ENCODE measurements at places on chromosomes 2 and 18.

- DNase-seq = peak; percentile 7
Observed at GRCh38 chr2:219851801-219852481, 224.5 kb downstream of the SLC4A3 start.

DNA sequence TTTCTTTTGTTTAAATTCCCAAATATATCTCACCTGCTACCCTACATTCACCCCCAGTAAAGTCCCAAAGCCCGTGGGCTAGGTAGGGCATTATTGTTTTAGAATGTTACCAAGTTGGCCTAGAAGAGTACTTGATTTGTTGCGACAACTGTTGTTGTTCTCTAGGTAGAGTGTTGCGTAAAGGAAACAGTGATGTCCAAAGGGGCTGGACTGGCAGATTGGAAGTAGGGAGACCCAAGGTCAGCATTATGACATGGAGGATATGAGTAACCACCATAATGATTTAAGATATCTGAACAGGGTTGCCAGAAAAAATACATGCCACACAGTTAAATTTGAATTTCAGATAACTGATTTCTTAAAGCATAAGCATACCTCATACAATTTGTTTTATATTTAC, 39.2 kb downstream of the SCN1A start:
- no peak for DNase-seq

GRCh38 chr2:108824316-108825070, 37.9 kb downstream of the CCDC138 start:
- no peak for DNase-seq

- DNase-seq = no peak
Observed at GRCh38 chr18:11948852-11949523, 32.3 kb upstream of the IMPA2 start.

DNA sequence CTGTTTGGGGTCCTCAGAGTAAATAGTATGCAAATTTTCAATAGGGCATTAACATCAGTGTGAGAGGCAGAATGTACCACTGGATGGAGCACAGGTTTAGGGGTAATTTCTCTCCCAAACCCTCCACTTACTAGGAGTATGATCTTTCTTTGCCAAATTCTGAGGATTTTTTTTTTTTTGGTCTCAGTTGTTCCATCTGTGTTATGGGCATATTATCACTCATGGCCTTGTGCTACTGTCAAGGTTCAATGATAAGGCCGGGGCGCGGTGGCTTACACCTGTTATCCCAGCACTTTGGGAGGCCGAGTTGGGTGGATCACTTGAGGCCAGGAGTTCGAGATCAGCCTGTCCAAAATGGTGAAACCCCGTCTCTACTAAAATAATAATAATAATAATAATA, 30.2 kb upstream of the ZEB2 start:
- DNase-seq = no peak

- DNase-seq = peak; percentile 31
Observed at GRCh38 chr2:289362-290089, 1.6 kb upstream of the ALKAL2 start.

- peak; percentile 73 for DNase-seq
Observed at GRCh38 chr2:119476301-119477112, 44.9 kb downstream of the TMEM37 start.

DNA sequence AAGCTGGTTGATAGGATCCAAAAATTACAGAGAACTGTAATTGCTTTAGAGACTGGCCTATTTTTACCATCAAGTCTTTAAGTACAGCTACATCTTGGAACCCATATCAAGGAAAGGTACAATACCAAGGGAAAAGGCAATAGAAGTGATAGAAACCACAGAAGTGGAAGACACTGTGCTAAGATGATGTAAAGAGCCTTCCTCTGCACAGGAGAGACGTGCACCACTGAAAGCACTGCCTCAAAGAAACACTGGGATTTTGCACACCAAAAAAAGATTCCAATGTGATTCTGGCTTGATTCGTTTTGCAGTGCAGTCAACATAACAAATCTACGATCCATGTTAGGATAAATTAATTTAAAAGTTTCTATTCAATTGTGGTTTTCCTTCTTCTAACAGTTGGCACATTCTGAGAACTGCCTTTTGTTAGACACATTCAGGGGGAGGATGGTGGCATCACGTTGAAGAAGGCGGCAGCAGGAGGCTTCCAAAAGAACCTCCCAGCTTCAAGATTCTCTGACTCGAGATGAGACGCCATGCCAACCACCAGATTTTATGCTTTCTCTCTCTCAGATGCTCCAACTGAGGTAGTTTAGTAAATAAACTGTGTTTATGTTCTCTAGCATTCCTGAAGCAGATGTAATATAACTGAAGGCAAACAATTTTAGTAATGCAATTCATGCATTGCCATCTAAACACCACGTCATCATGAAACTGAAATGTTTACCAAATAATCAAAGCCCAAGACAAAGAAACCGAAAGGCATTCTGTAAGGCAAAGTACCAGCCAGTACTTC, 102.9 kb downstream of the BCL2 start:
- peak; percentile 62 for DNase-seq

DNA sequence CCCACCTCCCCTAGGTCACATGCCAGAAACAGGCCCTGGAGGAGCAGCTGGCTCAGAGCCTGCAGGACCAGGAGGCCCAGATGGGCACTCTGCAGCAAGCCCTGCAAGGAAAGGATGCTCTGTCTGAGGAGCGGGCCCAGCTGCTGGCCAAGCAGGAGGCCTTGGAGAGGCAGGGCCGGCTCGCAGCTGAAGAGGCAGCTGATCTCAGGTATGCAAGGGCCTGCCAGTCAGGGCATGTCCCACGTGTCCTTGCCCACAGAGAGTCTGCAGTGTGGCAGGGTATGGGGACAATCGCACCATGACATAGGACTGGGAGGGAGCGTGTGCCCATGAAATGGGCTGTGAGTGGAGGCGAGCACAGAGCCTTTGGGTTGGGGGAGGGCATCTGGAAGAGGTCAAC, 39.9 kb downstream of the CROCC2 start:
- DNase-seq = no peak

DNA sequence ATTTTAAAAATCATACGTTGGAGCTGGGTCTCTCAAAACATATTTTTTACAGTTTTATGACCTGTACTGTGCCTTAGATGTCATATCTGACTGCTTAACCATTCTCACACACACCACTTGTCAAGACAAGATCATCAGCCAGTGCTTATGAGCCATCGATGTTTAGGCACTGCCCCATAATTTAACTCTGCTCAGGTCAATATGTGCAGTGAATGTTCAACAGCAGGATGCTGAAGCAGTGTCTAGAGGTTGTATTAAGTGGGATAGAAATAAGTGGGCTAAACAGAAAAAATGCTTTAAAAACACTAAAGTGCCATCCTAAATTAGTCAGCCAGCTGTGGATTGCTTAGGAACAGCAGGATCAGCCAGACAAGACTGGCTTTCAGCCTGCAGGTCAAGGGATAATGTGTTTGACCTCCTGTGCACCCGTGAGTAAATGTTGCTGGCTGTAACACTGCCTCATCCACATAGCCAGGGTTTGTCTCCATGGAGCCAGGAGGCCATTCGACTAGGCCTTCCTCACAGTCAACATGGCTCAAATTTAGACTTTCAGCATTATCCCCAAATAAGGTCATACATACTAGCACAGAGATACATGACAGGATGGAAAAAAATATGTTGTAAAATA, 139.0 kb upstream of the NXPH2 start:
- peak; percentile 47 for DNase-seq

- peak; percentile 34 for DNase-seq
Observed at GRCh38 chr2:241760301-241760771, 16.3 kb upstream of the GAL3ST2 start.

DNA sequence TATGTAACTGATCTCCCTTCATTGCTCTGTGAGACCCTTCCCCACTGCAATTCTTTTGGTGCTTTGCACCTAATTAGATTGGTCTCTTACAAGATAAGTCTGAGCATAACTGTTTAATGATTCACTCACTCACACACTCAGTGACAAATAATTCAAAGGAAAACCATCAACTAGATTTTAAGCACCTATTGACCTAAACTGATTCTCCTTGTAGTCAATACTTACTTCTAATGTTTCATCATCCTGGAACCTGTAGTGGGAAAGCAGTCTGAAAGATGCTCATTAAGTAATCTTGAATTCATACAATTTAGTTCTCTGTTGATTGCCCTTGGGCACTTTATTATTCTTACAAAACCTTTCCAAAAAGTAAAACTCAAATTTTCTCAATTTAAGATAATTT, 74.3 kb upstream of the COL5A2 start:
- DNase-seq = no peak

- DNase-seq = no peak
Observed at GRCh38 chr2:54936766-54937165, 113.5 kb downstream of the RTN4 start.

DNA sequence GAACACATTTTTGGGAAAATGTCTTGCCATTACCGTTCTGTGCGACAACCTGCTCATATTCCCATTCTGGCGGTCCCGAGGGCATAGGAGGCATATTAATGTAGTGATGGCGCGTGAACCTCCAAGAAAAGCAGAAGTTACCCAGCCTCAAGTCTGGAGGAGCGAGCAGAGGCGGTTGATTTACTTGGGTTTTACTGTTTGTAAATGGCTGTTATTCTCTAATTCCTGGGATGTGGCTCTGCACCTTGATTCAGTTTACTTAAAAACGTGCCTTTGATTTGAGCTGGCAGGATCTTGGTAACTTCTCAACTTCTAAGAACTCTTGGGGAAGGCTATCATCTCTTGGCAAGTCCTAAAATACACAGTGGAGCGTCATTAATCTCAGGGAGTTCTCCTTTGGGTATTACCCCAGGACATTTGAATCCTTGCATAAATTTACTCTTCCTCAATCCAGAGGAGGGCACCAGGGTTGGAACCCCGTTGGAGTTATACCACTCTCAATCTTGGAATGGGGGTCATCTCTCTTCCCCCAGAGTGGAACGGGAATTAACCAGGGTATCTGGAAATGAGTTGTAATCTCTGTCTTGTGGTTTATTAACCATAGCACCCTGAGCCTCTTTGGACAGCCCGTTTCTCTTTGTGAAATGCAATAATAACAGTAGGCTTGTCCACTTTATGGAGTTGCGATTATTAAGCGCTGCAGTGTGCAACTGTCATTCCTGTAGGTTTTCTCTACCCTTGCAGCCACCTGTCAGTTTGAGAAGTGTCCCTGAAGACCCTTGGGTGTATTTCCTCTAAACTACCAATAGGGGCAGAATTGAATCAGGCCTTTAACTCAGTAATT, 2.1 kb downstream of the HK2 start:
- peak; percentile 44 for DNase-seq

- no peak for DNase-seq
Observed at GRCh38 chr2:120840795-120841487, 105.3 kb downstream of the GLI2 start.

DNA sequence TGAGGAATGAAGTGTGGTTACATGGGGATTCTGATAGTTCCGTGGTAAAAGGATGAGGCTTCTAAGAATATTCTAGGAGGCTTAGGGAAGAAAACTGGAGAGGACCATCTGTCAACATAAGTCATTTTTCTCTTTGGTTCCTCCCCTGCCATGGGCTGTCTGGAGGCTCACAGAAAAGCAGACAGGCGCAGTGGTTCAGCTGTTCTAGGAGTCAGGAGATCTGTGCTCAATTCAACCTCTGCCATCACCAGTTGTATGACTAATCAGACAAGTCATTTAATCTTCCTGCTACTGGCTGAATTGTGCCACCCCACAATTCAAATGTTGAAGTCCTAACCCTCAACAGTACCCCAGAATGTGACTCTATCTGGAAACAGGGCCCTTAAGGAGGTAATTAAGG, 36.4 kb downstream of the ADAM17 start:
- DNase-seq = no peak

DNA sequence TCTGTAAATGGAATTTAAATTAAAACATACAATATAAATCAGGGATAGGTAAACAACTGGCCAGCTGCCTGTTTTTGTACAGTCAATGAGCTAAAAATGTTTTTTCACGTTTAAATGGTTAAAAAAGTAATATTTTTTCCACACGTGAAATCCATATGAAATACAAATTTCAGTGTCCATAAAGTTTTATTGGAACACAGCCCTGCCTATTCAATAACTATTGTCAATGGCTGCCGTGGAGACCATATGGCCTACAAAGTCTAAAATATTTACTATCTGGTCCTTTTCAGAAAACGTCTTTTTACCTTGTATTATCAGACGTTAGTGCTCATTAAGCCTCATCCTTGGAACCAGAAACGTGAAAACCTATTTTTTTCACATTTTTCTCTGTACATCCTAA, 1.3 kb downstream of the TMEM17 start:
- DNase-seq = no peak

DNA sequence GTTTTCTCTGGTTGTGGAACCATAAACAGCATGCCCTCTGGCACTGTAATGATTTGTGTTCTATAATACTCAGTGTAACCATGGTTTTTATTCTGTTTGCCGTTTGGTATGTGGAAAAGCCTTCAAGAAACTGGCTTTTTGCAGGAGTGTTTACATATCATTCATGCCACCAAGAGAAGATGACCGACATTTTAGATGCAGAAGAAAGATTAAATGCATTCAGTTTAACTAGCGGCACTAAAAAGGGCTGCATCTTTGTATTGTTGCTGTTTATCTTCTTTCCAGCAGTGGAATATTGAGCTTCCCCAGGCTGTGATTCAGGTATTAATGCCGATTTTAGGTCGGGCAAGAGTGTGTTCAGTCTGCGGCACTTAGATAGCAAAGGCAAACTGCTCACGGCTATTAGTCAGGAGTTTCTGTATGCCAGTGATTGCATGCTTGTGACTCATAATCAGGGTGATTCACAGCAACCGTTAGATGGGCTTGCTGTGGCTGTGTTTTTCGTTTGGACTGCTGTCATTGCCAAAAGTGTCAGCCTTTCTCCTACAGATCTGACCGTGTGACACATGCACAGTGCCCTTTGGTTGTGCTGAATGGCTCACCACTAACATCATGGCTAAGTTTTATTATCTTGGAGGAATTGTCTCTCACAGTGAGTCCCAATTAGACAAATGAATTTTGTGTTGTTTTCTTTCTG, 479.7 kb downstream of the PARD3B start:
- no peak for DNase-seq

GRCh38 chr2:181973171-181973783, 12.4 kb upstream of the PPP1R1C start:
- peak; percentile 18 for DNase-seq

- DNase-seq = no peak
Observed at GRCh38 chr2:228649447-228649846, 468.0 kb upstream of the SPHKAP start.

DNA sequence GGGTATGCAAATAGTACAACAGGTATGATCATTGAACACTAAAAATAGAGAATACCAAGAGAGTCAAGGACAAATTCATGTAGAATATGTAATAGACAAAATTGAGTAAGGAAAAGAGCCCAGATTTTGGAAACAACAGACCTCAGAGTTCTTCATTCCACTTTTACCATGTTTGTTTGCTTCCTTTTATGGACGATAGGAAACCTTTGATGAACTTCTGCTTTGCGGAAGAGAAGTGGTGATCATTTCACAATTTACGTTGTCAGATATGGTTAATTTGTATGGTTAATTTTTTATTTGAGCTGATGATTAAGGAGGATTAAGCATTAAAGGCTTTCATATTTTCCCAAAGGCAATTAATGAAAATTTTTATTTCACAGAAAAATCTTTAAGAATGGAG, 16.3 kb downstream of the MARCHF7 start:
- DNase-seq = no peak

DNA sequence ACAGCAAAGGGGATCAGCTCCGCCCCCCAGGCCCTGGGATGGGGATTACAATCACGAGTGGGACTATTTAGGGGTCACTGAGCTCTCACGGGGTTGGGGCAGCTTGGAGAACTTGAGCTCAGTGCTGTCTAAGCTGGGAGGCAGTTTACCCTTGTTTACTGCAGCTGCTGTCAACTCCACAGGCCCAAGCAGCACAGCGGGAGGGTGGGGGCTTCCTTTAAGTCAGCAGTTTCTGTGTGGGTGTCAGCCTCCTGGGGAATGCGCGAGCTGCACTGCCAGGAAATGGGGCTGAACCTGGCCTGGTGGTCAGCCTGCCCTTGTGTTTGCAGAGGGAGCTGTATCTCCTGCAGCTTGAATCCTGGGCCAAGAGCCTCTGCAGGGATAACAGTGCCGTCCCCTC, 29.8 kb downstream of the TOGARAM2 start:
- DNase-seq = peak; percentile 63
